ENCODE measurements at places on chromosomes 1 and 21.

DNA sequence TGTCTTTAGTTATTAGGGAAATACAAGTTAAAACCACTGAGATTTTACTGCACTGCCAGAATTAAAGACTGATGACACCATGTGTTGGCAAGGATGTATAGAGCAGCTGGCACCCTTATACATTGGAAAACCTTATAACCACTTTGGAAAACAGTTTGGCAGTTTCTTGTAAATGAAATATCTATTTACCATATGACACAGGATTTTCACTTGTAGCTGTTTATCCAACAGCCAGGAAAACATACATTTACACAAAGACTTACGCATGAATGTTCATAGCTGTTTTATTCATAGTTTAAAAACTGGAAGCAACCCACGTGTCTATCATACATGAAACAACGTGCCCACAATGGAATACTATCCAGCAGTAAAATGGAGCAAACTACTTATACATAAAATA lies 45.3 kb downstream of the PRRC2C start:
- DNase-seq, result no peak

DNA sequence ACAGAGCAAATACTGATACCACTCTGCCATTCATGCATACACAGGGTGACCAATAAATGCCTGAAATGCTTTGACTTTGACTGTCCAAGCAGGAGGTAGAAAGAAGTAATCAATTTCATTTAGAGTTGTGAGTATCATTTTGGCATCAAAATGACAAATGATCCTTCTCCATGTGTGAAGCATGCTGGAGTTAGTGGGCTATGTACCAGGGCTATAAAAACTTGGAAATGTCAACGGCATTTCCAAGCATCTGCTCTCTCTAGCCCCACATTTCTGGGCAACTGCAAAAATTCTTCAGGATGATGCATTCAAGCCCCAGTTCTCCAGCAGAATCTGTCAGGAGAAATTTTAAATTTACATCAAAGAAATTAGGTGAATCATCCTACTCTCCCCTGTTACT lies 208.4 kb upstream of the PTBP2 start:
- no peak for DNase-seq

- no peak for DNase-seq
Observed at GRCh38 chr1:206550446-206550845, 43.1 kb downstream of the RASSF5 start.

- DNase-seq, result no peak
Observed at GRCh38 chr1:200527670-200528069, 92.9 kb downstream of the KIF14 start.

GRCh38 chr1:169586067-169586394 lies 250 bp downstream of the F5 start:
- no peak for DNase-seq

Data from esophagus squamous epithelium (tissue), 5 donors.